AG08395 (cell line): ENCODE measurements at places on chromosomes 12 and 14.
A peak's percentile ranks its signal among the peaks of the same experiment; 100 is the strongest.

GRCh38 chr12:93912086-93912733 lies 235.0 kb downstream of the CRADD start:
- DNase-seq, result no peak

GRCh38 chr14:71511152-71511551 lies 421.1 kb upstream of the RGS6 start:
- DNase-seq, result no peak

GRCh38 chr12:46534327-46534840 lies 161.8 kb upstream of the SLC38A2 start:
- no peak for DNase-seq

GRCh38 chr14:97298736-97299135 lies 501.6 kb downstream of the VRK1 start:
- DNase-seq, result no peak

GRCh38 chr12:92302041-92302829 lies 156.6 kb upstream of the BTG1 start:
- DNase-seq, result no peak

GRCh38 chr14:104650057-104650980 lies 39.1 kb upstream of the INF2 start:
- peak; percentile 87 for DNase-seq

- no peak for DNase-seq
These were observed 29.0 kb downstream of the SLC6A12 start for GRCh38 chr12:184811-185575.

DNA sequence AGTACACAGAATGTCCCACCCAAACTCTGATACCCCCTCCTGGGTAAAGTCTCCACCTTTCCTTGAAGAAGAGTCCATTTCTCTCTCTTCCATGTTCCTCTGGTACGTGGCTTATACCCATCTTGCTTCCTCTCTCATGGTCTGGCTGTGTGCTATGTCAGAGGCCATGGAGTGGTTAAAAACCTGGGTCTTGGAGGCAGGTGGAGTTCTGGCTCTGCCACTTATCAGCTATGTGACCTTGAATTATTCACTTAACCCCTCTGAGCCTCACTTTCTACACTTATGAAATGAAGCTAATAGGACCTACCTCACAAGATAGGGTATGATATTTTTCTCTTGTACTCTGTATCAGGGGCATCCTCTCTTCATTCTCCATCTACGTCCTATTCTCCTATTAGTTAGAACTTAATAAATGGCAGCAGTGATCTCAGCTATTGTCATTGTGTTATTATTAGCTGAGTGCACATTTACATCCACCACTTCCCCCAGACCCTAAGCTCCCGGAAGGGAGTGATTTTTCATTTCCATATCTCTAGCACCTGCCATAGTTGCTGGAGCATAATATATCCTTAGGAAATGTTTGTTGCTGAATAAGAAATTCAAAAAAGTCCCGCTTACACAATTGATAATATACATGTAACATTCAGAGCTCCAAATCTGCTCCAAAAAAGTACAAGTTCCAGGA lies 59.8 kb upstream of the NOS1 start:
- no peak for DNase-seq

DNA sequence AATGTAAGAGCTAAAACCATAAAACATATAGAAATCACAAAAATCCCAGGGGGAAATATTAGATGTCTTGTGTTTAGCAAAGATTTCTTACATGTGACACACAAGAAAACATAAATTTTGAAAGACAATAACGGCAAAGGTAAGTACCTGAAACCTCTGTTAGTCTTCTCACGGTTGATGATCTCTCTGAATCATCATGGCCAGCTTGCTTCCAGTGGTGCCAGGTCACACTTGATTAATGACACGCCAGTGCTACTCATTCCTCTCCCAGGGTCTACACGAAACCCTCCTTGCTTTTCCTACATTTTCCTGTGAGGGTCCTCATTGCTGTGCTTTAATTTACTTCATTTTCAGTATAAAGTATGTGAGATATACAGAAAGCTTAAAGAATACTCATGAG lies 114.4 kb upstream of the PARP11 start:
- no peak for DNase-seq

DNA sequence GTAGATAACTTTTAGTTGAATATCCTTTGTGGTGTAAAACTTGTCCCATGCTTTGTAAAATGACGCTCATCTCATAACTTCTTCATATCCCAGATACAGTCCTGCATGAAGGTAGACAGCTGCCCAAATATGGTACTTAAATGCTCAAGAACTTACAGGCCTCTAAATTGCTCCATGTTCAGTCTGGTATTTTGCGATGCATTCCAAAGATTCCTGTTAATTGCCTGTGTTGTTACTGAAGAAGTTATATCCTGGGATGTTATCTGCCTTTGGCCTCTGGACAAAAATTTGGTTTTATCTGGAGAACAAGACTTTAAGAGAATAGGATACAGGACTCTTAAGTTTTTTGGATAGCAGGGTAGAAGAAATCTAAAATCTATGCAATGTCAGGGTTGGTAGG lies 473.0 kb downstream of the PCNX1 start:
- peak; percentile 53 for DNase-seq

GRCh38 chr14:64196814-64197411 lies 97.3 kb downstream of the ESR2 start:
- peak; percentile 54 for DNase-seq

- DNase-seq, result no peak
These were observed 30.6 kb upstream of the SLC6A13 start for GRCh38 chr12:293199-293598.

GRCh38 chr12:92987362-92987761 lies 58.3 kb upstream of the EEA1 start:
- DNase-seq, result peak; percentile 78

DNA sequence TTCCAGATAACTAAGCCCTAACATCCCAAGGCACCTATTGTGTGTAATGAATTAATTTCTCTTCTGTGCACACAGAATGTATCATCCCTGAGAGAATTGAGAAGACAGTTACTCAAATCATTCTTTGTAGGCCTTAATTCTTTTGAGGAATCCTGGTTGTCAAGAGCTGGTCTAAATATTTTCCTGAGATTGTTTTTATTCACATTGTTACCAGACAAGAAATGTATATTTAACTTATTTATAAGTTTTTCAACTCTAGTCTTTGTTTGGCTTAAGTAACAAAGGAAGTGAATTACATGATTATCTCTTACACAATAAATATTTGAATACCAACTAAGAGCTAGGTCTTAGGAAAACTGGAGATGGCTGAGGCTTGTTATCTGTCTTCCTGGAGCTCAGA lies 169.4 kb downstream of the DACT1 start:
- DNase-seq, result no peak

- DNase-seq, result no peak
These were observed 37.3 kb downstream of the FBLN5 start for GRCh38 chr14:91910196-91910595.
